ENCODE measurements at places on chromosomes 2 and 18. TPM values are rescaled to one million over a fixed set of nuclear protein-coding genes. Genes with fewer than 3 reads are reported as not detected.

LYPD6 gene
- total RNA-seq = 3.5 TPM

AGAP1 gene
- 43.9 TPM for total RNA-seq

EPG5 gene
- total RNA-seq = 26.1 TPM

ZFAND2B gene
- 39.7 TPM for total RNA-seq

ALPG gene
- total RNA-seq = not detected

NT5C1B gene
- not detected for total RNA-seq

REG1A gene
- total RNA-seq = not detected

TOGARAM2 gene
- total RNA-seq = 0.23 TPM

IL1RL2 gene
- not detected for total RNA-seq

METTL8 gene
- total RNA-seq = 18.2 TPM

NGEF gene
- 1.4 TPM for total RNA-seq

CRYGC gene
- not detected for total RNA-seq

SFTPB gene
- not detected for total RNA-seq

GRCh38 chr18:56851774-56852173 lies 200.6 kb downstream of the WDR7 start:
- peaks cover 11% of the 10 kb centered on the region for H3K36me3 ChIP-seq
- H3K27me3 ChIP-seq = peaks cover 5% of the 10 kb centered on the region
- no peak overlapping the region for H3K27ac ChIP-seq
- no peak overlapping the region for H3K4me3 ChIP-seq
- peaks cover 10% of the 10 kb centered on the region for H3K4me1 ChIP-seq
- no peak for DNase-seq

- DNase-seq = no peak
- peaks cover 25% of the 10 kb centered on the region for H3K4me1 ChIP-seq
- H3K27me3 ChIP-seq = peaks cover 3% of the 10 kb centered on the region
- no peak overlapping the region for H3K27ac ChIP-seq
- no peaks in the 10 kb centered on the region for H3K36me3 ChIP-seq
Observed at GRCh38 chr2:177711483-177712265, 319.1 kb downstream of the AGPS start.

DNA sequence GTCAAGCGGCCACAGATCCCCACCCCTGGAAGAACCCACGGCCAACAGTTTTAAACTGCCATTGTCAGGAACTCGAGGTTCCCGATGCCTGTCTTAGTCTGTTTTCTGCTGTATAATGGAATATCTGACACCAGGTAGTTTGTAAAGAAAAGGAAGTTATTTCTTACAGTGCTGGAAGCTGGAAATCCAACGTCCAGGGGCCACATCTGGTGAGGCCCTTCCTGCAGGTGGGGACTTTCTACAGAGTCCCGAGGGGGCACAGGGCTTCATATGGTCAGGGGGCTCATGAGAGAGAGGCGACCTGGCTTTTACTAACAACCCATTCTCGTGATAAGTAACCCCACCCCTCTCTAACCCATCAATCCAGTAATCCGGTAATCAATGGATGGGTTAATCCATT lies 501.6 kb upstream of the MYT1L start:
- DNase-seq = no peak
- peaks cover 3% of the 10 kb centered on the region for H3K27me3 ChIP-seq
- no peaks in the 10 kb centered on the region for H3K4me1 ChIP-seq
- no peak overlapping the region for H3K4me3 ChIP-seq
- no peak overlapping the region for H3K27ac ChIP-seq
- H3K36me3 ChIP-seq = peaks cover 6% of the 10 kb centered on the region

- H3K27me3 ChIP-seq = peaks cover 10% of the 10 kb centered on the region
- H3K27ac ChIP-seq = no peak overlapping the region
- no peak for DNase-seq
- H3K36me3 ChIP-seq = peaks cover 30% of the 10 kb centered on the region
- H3K4me3 ChIP-seq = no peak overlapping the region
Observed at GRCh38 chr2:229855116-229855515, 66.7 kb downstream of the TRIP12 start.

DNA sequence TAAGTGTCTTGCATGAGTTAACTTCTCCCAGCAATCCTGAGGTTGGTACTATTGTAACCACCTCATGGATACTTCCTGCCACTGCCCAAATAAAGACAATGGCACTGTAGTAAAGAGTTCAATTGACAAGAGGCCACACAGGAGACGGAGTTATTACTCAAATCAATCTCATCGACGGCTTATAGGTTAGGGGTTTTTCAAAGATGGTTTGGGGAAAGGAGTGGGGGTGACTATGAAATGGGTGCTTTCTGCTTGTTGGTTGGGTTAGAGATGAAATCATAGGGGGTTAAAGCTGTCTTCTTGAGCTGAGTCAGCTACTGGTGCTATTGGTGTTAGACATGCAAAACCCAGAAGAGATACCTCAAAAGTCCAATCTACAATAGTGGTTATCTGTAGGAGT lies 1258.0 kb upstream of the ZEB2 start:
- DNase-seq = no peak
- H3K4me1 ChIP-seq = no peaks in the 10 kb centered on the region
- peaks cover 1% of the 10 kb centered on the region for H3K27me3 ChIP-seq

DNA sequence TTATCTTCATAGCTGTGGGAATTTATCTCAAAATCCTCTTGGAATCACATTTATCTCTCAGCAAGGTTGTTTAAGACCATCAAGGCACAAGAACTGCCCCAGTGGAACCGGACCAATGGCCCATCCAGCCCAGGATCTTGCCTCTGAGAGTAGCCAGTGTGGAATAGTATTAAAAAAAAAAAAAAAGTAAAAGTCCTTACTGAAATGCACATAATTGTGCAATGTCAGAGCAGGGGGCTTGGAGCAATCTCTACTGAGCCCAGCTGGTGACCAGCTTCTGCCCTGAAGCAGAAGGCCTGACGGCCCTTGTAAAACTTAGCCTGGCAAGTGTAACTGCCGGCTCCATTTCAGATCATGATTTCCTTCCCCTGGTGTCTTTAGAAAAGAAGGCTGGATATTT lies 355.6 kb upstream of the PIK3C3 start:
- H3K4me1 ChIP-seq = peaks cover 6% of the 10 kb centered on the region
- H3K4me3 ChIP-seq = no peak overlapping the region
- H3K27ac ChIP-seq = no peak overlapping the region
- no peaks in the 10 kb centered on the region for H3K27me3 ChIP-seq

GRCh38 chr2:62934517-62934916 lies 116.1 kb upstream of the OTX1 start:
- DNase-seq = no peak
- no peaks in the 10 kb centered on the region for H3K4me1 ChIP-seq
- no peaks in the 10 kb centered on the region for H3K27me3 ChIP-seq
- H3K27ac ChIP-seq = no peak overlapping the region
- H3K36me3 ChIP-seq = no peaks in the 10 kb centered on the region

DNA sequence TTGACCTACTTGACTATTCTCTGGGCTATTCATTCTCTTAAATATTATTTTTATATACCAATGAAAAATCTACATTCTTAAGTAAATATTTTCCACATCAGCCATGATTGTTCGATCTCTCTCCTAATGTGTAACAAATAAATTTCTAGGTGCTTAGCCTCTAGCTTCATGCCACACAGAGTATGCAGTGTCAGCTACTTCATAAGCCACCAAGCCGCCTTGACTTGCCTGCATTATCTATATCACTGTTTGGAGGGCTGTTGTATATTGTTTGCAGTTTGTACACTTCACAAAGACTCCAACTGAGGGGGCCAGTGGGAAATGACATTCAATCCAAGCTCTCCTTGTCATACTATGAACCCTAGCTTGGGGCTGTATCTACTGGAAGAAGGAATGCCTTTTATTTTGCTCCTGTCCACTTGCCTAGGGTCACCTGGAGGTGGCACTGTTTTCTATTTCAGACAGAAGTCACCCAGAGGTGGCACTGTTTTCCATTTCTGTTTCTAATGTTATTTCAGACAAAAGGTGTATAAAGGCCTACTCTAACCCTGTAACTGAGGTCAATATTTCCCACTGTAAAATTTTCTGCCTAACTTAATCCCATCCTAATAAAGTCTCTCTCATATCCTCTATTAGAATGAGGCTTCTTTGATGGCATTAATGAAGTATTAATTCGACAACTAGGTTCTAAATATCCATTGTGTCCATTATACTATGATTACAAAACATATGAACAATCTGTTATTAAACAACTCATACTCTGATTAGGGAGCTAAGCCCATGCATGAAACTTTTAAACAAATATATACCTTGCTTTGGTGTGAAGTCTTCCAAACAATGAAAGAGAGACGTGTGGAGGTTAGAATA lies 36.4 kb downstream of the COL5A2 start:
- peaks cover 2% of the 10 kb centered on the region for H3K27me3 ChIP-seq
- H3K4me3 ChIP-seq = no peak overlapping the region
- H3K27ac ChIP-seq = no peak overlapping the region
- peaks cover 4% of the 10 kb centered on the region for H3K4me1 ChIP-seq
- peak; percentile 57 for DNase-seq

DNA sequence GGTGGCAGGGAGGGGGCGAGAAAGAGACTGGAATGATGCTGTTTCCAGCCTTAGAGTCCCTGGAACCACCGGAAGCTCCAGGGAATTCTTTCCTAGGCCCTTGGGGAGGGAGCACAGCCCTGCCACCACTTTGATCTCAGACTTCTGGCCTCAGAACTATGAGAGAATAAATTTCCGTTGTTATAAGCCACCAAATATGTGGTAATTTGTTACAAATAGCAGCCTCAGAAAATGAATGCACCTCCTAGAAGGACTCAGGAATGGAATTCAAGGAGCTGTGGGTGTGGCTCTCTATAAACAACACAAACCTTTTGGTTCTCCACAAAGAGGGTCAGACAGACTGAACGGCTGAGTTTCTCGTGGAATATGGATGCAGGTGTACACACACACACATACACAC lies 144.5 kb downstream of the ACKR3 start:
- no peak for DNase-seq
- peaks cover 4% of the 10 kb centered on the region for H3K27me3 ChIP-seq
- H3K4me1 ChIP-seq = peaks cover 4% of the 10 kb centered on the region
- no peak overlapping the region for H3K4me3 ChIP-seq
- H3K27ac ChIP-seq = no peak overlapping the region
- H3K36me3 ChIP-seq = no peaks in the 10 kb centered on the region

- no peak overlapping the region for H3K27ac ChIP-seq
- DNase-seq = no peak
- peaks cover 2% of the 10 kb centered on the region for H3K27me3 ChIP-seq
- H3K36me3 ChIP-seq = no peaks in the 10 kb centered on the region
- H3K4me3 ChIP-seq = no peak overlapping the region
Observed at GRCh38 chr2:2856723-2857415, 520.7 kb downstream of the EIPR1 start.

- no peak overlapping the region for H3K27ac ChIP-seq
- H3K27me3 ChIP-seq = peaks cover 1% of the 10 kb centered on the region
- no peaks in the 10 kb centered on the region for H3K36me3 ChIP-seq
- no peak overlapping the region for H3K4me3 ChIP-seq
- no peak for DNase-seq
Observed at GRCh38 chr18:24764766-24765165, 304.3 kb downstream of the HRH4 start.

- no peak overlapping the region for H3K27ac ChIP-seq
- no peaks in the 10 kb centered on the region for H3K4me1 ChIP-seq
- no peak overlapping the region for H3K4me3 ChIP-seq
- no peaks in the 10 kb centered on the region for H3K27me3 ChIP-seq
- no peak for DNase-seq
Observed at GRCh38 chr18:9022397-9023155, 79.9 kb upstream of the NDUFV2 start.

- H3K27me3 ChIP-seq = no peaks in the 10 kb centered on the region
- H3K36me3 ChIP-seq = peaks cover 6% of the 10 kb centered on the region
- no peaks in the 10 kb centered on the region for H3K4me1 ChIP-seq
- DNase-seq = no peak
- H3K27ac ChIP-seq = no peak overlapping the region
Observed at GRCh38 chr2:222622910-222623309, 33.0 kb downstream of the FARSB start.

GRCh38 chr2:26619521-26619951 lies 21.6 kb downstream of the CIB4 start:
- no peak overlapping the region for H3K4me3 ChIP-seq
- peaks cover 8% of the 10 kb centered on the region for H3K27me3 ChIP-seq
- DNase-seq = no peak
- H3K36me3 ChIP-seq = no peaks in the 10 kb centered on the region
- H3K27ac ChIP-seq = peak overlapping the region; percentile 42

DNA sequence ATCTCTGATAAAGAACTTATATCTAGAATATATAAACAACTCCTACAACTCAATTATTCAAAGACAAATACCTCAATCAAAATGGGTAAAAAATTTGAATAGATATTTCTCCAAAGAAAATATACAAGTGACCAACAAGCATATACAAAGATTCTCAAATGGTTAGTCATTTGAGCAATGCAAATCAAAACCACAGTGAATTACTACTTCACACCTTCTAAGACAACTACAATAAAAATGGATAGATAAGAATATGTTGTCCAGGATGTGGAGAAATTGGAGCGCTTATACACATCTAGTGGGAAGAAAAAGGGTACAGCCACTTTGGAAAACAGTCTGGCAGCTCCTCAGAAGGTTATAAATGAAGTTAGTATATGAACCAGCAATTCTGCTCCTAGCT lies 332.9 kb downstream of the TGIF1 start:
- DNase-seq = no peak
- H3K4me1 ChIP-seq = no peaks in the 10 kb centered on the region
- no peak overlapping the region for H3K27ac ChIP-seq
- no peaks in the 10 kb centered on the region for H3K36me3 ChIP-seq
- peaks cover 1% of the 10 kb centered on the region for H3K27me3 ChIP-seq

- H3K27me3 ChIP-seq = peaks cover 2% of the 10 kb centered on the region
- H3K27ac ChIP-seq = no peak overlapping the region
- H3K4me3 ChIP-seq = no peak overlapping the region
- H3K4me1 ChIP-seq = peaks cover 6% of the 10 kb centered on the region
Observed at GRCh38 chr18:3871687-3872086, 421.7 kb downstream of the TGIF1 start.

- no peak overlapping the region for H3K27ac ChIP-seq
- H3K4me1 ChIP-seq = peaks cover 6% of the 10 kb centered on the region
- H3K36me3 ChIP-seq = no peaks in the 10 kb centered on the region
- H3K27me3 ChIP-seq = peaks cover 1% of the 10 kb centered on the region
Observed at GRCh38 chr2:239278941-239279365, 121.9 kb downstream of the HDAC4 start.

GRCh38 chr2:14756122-14756541 lies 123.6 kb downstream of the LRATD1 start:
- no peaks in the 10 kb centered on the region for H3K4me1 ChIP-seq
- H3K4me3 ChIP-seq = no peak overlapping the region
- no peak overlapping the region for H3K27ac ChIP-seq
- H3K27me3 ChIP-seq = no peaks in the 10 kb centered on the region
- no peak for DNase-seq
- H3K36me3 ChIP-seq = no peaks in the 10 kb centered on the region

DNA sequence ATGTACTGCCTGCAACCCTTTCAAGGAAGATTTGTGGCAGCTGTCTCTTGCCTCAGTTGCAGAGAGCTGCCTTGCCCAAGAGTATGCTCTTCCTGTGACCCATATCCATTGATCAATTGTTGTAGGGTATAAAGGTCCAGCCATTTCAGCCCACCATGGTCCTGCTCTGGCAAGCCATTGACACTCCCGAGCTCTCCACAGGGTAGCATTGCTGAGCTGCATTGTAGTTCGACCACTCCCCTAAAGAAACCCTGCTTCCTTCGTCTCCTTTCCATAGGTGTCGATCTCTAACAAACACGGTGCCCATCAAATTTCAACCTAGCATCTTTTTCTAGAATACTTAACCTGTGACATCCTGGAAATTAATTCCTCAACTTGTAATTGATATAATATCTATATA lies 104.9 kb upstream of the NDUFV2 start:
- H3K27me3 ChIP-seq = peaks cover 2% of the 10 kb centered on the region
- H3K4me1 ChIP-seq = no peaks in the 10 kb centered on the region
- DNase-seq = no peak
- H3K4me3 ChIP-seq = peak overlapping the region; percentile 39
- peak overlapping the region; percentile 9 for H3K27ac ChIP-seq
- H3K36me3 ChIP-seq = no peaks in the 10 kb centered on the region

All from endothelial cell (in vitro differentiated cells).